ENCODE measurements at places on chromosomes 6 and 20. TPM values are rescaled to one million over a fixed set of nuclear protein-coding genes. Genes with fewer than 3 reads are reported as not detected.

DNA sequence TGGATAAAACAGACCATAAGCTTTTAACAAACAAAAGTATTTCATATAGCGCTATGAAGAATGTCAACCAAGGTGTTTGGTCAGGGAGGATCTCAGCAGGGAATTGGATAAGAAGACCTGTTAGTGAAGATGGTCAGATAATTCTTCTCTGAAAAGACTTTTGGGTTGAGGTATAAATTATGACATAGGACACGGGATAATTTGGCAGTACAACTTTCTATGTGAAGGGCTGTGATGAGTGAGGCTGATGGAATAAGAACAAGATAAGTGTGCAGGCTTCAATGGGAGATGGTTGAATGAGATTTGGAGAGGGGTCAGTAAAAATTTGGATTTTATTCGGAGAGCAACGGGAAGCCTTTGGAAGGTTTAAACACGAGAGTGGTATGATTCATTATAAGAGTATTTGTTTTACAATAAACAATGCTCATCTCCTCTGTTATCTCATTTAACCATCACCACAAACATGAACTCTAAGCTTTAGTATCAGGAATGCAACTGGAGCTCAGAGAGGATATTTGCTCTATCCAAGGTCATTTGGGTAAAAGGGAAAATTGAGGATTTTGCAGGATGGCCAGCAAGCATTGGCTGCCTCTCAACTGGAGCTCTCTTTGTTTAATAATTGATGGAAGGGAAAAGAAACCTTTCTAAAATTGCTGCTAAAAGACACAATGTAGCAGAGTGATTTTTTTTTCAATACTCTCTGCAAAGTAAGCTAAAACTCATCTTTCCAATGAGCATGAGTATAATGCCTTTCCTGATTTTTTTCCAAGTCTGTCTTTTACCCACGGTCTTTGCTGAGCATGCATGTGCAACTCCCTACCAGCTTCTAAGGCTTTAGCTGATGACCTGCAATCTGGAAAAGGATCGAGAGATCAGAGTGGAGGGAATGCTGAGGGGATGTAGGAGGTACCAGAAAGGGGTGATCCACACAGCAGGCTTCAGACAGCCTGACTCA is 534.0 kb downstream of the CBLN4 start:
- no peak for DNase-seq

- DNase-seq: no peak
Measured at GRCh38 chr6:120129228-120129627, 779.7 kb upstream of the MAN1A1 start.

DNA sequence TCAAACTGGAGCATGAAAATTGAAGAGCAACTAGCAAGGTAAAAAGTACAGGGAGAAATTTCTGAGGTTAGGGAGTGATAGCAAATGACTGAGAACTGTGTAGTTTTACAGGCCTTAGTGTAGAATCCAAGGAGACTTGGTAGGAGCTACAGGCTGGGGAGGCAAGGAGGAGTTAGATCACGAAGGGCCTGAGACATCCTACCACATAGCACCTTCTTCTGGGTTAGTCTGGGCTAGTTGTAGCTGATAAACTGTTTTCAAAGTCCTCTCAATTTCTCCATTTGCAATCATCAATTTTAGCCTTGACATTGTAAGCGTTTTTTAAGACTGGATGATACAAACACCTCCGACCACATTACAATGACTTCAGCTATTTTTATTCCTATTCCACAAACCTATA is 209.7 kb downstream of the TMEM200A start:
- no peak for DNase-seq

Gene WFDC12
- total RNA-seq: not detected

Data from tibial nerve (tissue), 4 donors.